Adrenal gland (tissue), 19 donors: ENCODE measurements at places on chromosomes 12 and 14.

GRCh38 chr14:65042731-65043372 lies 56.2 kb downstream of the FNTB start:
- H3K27ac ChIP-seq = no peak overlapping the region
- no peaks in the 10 kb centered on the region for H3K4me1 ChIP-seq
- DNase-seq = peak; percentile 17
- H3K27me3 ChIP-seq = no peaks in the 10 kb centered on the region

DNA sequence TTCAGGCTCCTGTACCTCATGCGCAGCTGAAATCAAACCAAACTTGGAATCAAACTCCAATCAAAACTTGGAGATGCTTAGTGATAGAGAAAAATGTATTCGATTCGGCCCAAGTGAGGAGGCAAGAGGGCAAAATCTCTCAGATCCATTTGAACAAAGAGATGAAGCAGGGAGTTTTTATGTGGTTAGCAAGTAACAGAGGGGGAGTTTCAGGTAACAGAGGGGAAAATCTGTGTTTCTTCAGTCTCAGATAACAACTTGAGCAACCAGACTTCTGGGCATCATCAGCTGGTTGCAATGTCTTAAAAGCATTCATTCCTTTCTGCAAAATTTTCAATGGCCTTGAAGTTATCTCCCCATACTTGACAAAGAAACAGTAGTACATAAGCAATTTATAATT lies 245.1 kb upstream of the AVPR1A start:
- H3K27ac ChIP-seq = no peak overlapping the region
- H3K4me1 ChIP-seq = no peaks in the 10 kb centered on the region
- no peak for DNase-seq
- H3K4me3 ChIP-seq = no peak overlapping the region
- H3K27me3 ChIP-seq = no peaks in the 10 kb centered on the region

- no peaks in the 10 kb centered on the region for H3K27me3 ChIP-seq
- no peaks in the 10 kb centered on the region for H3K36me3 ChIP-seq
- H3K4me1 ChIP-seq = no peaks in the 10 kb centered on the region
- H3K27ac ChIP-seq = no peak overlapping the region
- no peak for DNase-seq
Measured at GRCh38 chr12:83432176-83432719, 745.5 kb downstream of the TMTC2 start.

DNA sequence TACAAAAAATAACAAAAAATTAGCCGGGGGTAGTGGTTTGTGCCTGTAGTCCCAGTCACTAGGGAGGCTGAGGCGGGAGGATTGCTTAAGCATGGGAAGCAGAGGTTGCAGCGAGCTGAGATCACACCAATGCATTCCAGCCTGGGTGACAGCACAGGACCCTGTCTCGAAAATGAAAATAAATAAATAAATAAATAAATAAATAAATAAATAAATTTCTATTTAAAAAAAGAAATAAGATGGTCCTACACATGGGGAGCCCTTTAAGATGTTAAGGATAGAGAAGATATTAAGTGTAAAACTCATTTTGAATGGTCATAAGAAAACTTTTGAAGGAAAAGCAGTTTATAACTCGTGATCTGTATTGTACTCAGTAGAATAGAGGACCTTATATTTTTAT lies 8.2 kb upstream of the MRPL42 start:
- no peak for DNase-seq
- no peaks in the 10 kb centered on the region for H3K4me1 ChIP-seq
- H3K27me3 ChIP-seq = no peaks in the 10 kb centered on the region
- no peaks in the 10 kb centered on the region for H3K36me3 ChIP-seq

DNA sequence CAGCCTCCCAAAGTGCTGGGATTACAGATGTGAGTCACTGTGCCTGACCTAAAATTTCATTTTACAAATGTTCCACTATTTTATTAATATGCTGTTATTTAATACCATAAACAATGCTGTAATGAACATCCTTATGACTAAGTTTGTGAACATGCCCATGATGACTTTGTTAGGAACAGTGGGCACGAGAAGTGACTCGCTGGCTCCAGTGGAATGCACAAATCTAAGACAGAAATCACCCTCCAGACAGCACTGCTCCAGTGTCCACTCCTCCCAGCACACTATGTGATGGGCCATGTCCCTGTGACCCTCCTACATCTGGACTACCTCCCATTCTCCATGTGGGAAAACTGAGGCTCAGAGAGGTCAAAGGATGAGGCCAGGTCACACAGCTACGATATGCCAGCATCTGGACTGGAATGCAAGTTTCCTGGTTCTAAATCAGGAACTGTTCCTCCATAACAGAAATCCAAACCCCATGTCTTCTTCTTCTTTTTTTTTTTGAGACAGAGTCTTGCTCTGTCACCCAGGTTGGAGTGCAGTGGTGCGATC lies 57.9 kb downstream of the GPR68 start:
- H3K4me3 ChIP-seq = no peak overlapping the region
- no peaks in the 10 kb centered on the region for H3K27me3 ChIP-seq
- H3K36me3 ChIP-seq = no peaks in the 10 kb centered on the region
- DNase-seq = no peak
